ENCODE measurements at places on chromosomes 3 and 15.

DNA sequence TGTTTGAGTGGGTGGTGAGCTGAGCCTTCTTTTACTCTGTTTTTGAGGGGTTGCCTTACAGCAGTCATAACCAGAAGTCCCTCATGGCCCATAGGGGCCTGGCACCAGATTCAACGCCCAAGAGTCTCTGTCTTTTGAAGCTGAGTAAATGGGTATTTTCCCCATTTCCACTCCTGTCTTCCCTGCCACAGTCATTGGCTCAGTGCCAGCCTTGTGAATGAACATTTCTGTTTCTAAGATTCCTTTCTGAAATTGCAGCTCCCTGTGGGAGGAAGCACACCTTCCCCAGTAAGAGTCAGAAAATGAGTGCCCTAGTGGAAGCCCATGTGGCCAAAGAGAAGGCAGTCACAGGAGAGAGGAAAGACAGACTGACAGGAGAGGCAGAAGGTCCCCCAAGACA lies 43.7 kb upstream of the POLR2M start:
- DNase-seq, result no peak

GRCh38 chr15:58677426-58677825 lies 72.1 kb downstream of the ADAM10 start:
- DNase-seq, result no peak

- no peak for DNase-seq
Measured at GRCh38 chr3:54356261-54357045, 234.1 kb downstream of the CACNA2D3 start.

DNA sequence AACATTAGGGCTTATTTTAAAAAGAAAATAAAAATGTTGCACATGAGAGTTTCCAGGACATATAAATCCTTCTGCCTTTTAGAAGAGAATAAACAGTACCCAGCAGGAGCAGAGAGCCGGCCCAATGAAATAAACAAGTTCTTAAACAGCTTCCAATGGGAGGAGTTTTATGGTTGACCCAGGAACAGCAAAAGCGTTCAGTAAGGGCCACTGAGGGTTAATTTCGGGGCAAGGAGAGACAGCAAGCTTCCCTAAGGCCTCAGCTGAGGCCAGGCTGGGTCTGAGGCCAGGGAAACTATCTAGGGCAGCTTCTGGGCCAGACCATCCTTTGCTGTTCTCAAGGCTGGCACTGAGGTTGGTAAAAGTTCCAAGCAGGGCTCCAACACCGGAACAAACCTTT lies 3.4 kb downstream of the PDZRN3 start:
- no peak for DNase-seq

DNA sequence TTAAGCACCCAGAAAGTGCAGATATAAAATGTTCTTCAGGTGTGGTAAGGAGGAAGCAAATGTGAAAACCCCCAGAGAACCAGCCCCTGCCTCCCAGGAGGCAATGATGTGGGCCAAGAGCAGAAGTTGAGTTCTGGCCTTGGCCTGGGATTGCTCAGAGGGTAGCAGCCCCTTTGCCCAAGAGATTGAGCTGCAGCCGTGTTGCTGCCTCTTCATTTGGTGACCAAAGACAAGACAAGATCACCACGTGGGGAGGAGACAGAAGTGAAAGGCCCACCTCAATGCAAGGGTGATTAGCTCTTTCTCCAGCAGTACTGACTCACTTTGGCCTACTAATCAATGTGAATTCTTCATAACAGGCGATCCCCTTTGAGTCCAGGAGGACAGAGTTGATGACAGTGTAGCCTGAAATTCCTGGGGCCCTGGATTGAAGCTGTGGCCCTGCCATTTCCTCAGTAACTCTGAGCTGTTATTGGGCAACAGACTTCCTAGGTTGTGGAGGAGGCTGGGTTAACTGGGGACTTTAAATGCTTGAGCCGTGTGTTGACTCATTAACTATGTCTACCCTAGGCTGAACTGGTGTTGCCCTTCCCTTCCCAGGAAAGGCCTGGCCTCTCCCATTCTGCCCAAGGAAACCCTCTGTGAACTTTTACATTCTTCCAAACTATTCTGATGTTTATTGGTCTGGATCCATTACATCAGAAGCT lies 86.5 kb downstream of the ST6GAL1 start:
- DNase-seq, result no peak

DNA sequence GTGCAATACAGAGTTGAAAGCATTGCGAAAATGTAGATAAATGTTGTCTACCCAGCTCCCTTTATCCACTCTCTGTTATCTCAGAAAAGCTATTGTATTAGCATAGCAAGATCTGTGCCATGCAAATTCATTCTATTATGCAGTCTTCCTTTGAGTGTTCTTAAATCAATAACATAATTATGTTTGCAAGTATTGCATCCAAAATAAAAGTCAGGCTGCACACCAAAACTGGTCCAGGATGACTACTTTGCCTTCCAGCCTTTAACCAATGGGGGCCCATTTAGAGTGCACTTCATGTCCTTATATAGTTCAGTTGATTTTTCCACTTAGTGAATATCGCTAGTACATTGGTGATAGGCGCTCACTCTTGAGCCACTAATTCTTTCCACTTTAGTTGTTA lies 107.4 kb upstream of the MLF1 start:
- DNase-seq, result no peak

DNA sequence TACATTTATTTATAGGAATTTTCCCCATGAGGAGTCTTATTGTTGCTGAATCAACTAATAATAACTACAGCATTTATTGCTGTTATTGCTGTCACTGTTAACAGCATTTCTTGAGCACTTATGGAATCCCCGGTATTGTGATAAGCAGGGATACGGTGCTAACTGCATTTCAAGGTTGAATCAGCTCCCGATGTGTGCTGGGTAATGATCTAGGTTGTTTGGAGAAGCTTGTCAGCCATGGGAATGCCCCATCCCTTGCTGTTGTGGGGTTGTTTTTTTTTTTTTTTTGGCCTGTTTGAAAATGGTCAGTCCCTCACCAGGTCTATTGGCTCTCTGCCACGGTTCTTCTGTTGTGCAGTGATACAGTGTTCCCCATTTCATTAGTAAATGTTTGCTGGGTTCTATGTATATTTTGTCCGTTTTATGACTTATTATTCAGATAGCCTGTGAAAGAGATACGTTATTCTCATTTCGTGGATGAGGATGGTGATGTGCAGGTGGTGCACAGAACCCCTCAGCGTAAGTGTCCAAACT lies 48.5 kb downstream of the MED12L start:
- no peak for DNase-seq

- no peak for DNase-seq
Measured at GRCh38 chr15:66574596-66574950, 8.8 kb upstream of the LCTL start.

DNA sequence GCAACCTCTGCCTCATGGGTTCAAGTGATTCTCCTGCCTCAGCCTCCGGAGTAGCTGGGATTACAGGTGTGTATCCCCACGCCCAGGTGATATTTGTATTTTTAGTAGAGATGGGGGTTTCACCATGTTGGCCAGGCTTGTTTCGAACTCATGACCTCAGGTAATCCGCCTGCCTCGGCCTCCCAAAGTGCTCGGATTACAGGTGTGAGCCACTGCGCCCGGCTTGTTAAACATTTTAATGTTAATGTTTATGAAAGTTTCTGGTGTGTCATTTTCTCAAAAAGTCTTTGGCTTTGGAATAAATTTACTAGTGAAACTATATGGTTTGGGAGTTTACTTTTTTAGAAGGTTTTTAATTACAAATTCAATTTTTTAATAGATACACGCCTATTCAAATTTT lies 698.8 kb downstream of the MECOM start:
- no peak for DNase-seq

- no peak for DNase-seq
Measured at GRCh38 chr15:65405791-65406423, 16.8 kb downstream of the IGDCC4 start.

- DNase-seq, result no peak
Measured at GRCh38 chr3:22969276-22969675, 233.9 kb upstream of the UBE2E2 start.

DNA sequence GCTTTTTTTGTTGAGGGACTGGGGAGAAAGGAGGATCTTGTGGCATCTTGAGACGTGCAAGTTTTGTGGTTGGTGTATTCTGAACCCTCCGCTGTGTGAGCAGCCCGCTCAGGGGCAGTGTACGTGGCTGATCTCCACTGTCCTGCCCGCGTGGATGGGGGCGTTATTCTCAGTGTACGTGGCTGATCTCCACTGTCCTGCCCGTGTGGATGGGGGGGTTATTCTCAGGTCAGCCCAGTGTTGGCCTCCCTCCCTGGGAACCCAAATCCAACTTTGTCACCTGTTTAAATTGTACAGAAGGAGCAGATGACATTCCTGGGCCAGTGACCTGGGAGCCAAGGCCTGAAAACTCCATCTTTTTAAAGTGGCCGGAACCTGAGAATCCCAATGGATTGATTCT lies 84.0 kb downstream of the PGPEP1L start:
- DNase-seq, result no peak

- no peak for DNase-seq
Measured at GRCh38 chr3:38219609-38220197, 45.9 kb upstream of the SLC22A13 start.

- no peak for DNase-seq
Measured at GRCh38 chr15:22915866-22916515, 64.2 kb downstream of the CYFIP1 start.

DNA sequence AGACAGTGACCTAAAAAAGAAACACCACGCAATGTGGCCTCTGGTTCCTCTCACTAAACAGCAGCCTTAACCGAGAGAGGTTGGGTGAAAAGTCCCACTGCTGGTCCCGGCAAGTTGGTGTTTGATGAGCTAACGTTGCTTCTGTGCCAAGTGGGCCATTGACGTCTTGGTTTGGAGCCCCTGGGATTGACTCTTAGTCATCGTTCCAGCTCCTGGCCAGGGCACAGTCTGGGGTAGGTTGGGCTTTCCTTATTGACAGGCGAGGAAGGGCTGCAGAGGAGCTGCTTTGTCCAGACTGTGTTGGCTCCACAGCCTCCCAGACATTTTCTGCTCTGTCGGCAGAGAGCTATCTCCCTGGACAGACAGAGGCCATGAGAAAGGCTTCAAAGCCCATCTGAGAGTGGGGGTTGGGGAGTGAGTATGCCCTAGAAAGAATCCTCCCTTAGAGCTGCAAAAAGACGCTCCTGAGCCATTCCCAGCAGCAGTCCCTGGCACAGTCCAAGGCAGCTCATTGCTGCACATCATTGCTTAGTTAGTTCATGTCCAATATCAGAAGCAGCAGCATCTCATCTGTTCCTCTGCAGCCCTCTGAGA lies 28.6 kb upstream of the C3orf80 start:
- DNase-seq, result no peak

DNA sequence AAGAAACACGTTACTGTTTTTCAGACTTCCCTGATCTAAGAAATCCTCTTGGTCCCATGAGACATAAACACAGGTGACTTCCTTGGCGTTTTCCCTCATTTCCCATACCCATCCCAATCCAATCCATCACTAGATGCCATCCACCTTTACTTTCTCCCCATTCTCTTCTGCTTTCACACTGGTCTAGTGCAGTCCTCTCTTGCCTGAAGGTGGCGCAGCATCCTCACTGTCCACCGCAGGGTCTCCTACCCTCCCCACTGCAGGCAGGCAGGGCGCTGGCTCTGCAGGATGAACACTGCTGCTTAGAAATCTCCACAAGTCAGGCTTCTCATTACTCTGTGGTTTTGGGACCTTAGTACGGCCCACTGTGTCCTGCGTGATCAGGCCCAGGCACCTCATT lies 58.2 kb downstream of the RAB7A start:
- DNase-seq, result no peak

GRCh38 chr15:48559285-48559684 lies 86.2 kb downstream of the FBN1 start:
- no peak for DNase-seq

- no peak for DNase-seq
Measured at GRCh38 chr3:104286645-104287044, 1080.1 kb upstream of the ALCAM start.

- no peak for DNase-seq
Measured at GRCh38 chr3:192409838-192410683, 317.3 kb downstream of the FGF12 start.

DNA sequence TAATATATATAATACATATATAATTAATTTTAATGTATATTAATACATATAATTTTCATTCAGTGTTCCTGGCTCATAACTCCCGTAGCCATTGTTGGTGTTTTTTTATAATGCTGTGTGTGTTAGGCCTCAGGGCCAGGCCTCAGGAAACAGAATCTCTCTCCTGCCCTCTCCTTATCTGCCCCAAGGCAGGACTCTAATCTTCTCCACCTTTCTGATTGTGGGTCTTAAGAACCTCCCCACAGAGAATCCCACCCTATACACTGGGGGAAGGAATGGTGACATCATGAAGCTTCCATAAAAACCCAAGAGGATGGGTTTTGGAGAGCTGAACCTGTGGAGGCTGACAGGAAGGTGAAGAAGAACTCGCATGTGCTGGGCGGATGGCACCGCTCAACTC lies 4.0 kb upstream of the FMN1 start:
- DNase-seq, result no peak

GRCh38 chr15:64926661-64927060 lies 15.0 kb downstream of the ANKDD1A start:
- no peak for DNase-seq

DNA sequence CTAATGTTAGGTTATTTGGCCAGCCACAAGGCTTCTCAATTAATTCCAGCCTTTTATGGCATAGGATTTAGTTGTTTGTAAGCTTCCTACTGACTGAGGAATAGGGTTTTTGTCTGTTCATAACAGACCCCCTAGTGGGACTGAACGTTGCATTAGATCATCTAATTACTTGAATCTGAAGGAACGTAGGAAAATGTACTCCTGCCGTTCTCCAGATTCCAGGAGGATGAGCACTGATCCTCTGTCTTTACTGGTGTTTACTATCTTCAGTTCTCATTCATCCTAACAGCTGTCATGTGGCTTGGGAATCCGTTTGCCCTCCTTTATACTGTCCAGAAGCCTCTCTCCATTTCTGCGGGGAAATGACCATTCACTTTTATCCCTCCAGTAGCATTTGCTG lies 52.7 kb downstream of the RAD54L2 start:
- DNase-seq, result no peak

- DNase-seq, result peak; percentile 57
Measured at GRCh38 chr3:137642831-137643230, 121.3 kb upstream of the SOX14 start.

DNA sequence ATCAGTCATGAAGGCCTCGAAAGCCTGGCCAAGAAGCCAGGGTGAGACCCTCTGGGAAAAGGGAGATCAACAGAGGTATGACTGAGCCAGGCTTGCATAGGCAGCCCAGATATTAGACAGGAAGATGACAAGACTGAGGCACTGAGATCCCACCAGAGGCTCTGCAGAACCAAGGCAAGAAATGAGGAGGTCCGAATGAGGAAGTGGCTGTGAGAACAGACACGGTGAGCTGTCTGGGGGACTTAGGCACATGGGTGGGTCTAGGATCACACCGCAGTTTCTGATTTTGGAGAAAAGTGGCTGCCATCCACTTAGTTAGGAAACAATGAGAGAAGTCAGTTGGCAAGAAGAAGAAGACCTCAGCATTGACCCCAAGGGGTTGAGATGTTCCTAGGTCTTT lies 31.5 kb upstream of the PRSS50 start:
- DNase-seq, result no peak

GRCh38 chr15:79538527-79538926 lies 106.4 kb downstream of the MINAR1 start:
- DNase-seq, result no peak

- DNase-seq, result no peak
Measured at GRCh38 chr3:12427551-12427950, 56.7 kb upstream of the TSEN2 start.

- no peak for DNase-seq
Measured at GRCh38 chr15:60257591-60258159, 140.1 kb downstream of the ANXA2 start.

- DNase-seq, result no peak
Measured at GRCh38 chr15:81349271-81349670, 24.7 kb downstream of the TMC3 start.

GRCh38 chr3:66997560-66998112 lies 471 bp upstream of the KBTBD8 start:
- no peak for DNase-seq

GRCh38 chr15:68818769-68819494 lies 1.8 kb downstream of the ANP32A start:
- DNase-seq, result no peak

Data from SHP77 (cell line).